ENCODE measurements at places on chromosomes 5 and 9.

DNA sequence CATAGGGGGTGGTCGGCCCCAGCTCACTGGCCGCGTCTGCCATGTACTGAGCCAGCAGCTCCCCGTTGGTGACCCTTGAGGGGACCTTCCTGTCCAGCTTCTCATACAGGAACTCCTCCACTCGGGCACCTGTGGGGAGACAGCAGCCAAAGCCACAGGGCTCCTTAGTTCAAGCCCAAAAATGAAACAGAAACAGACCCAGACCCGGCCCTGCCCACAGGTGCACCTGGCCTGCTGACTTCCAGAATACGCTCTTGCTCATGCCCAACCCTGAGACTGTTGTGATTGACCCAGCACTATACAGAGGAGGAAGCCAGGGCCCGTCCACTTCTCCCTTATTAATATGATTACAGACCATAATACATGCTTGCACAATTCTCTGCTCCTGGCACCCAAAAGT is 7.0 kb downstream of the SH3GLB2 start:
- DNase-seq, result no peak

DNA sequence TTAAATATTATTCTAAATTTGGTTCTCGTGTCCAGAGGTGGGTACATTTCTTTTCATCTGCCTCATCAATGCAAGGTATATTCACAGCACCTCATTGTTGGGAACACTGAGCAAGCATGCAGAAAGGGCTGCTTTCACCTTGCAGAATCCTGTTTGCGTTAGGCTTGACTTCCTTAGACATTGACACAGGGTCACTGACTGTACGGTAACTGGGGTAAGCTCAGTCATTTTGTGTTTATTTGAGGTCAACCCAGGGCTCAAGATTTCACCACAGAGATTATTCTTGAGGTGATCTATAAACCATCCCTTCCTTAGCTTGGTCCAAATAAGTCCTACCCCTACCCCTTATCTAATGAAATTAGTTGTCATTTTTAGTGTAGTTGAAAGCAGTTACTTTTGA is 1.7 kb upstream of the PTPDC1 start:
- no peak for DNase-seq

DNA sequence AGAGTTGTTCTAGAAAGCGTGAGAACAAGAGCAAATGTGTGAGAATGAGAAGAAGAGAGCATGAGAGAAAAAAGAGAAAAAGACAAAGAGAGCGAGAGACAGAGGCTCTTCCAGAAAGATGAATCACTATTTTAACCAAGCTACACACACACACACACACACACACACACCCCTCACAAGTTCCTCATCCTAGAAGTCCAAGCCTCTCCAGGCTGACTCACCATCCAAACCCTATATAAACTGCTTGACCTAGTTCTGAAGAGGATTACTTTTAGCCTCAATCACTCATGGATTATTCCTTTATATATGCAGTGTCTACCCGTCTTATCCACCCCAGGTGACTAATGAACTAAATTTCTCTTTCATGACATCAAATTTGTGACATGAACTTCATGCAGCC is 37.6 kb downstream of the C9orf57 start:
- DNase-seq, result no peak

GRCh38 chr9:124174433-124174832 is 83.3 kb upstream of the NEK6 start:
- DNase-seq, result no peak

DNA sequence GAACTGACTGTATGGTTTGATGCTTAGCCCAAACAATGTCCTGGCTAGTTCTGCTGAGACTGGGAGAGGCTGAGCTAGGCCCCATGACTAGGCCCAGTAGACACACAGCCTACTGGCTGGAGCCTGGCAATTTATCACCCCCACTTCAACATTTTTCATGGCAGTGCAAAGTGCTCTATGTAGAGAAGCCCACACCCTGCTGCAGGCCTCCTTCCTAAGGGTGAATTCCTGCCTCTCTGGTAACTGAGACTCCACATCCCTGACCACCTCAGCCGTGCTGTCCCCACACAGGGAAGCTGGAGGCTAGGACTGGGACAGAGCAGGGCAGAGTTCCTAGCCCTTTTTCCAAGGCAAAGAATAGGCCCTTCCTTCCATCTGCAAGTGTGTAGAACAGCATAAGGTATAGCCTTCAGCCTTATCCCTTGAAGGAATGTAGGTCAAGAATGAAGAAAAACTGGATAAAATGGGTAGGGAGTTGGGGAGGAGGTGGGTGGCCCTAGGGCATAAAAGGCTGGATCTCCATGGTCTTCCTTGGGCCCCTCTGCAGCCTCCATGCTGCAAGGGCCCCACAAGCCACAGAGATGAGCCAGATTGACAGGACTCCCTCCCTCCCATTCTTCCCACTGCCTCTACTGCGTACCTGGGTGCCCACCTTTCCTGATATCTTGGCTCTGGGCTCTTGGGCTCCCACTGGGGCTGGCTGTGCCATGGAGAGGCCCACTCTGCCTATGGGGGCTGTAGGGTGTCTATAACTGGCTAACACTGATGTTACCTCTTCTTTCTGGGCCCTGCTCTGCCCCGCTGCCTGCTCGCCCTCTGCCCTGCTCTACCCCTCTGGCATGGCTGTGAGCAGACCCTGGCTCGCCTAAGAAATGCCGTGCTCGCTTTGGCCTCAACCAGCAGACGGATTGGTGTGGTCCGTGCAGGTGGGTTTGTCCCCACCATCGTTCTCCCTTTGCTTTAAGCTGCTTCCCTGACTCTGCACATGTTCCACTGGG is 29.8 kb downstream of the TCF7 start:
- no peak for DNase-seq

- no peak for DNase-seq
Measured at GRCh38 chr9:36986468-36987408, 47.3 kb downstream of the PAX5 start.

DNA sequence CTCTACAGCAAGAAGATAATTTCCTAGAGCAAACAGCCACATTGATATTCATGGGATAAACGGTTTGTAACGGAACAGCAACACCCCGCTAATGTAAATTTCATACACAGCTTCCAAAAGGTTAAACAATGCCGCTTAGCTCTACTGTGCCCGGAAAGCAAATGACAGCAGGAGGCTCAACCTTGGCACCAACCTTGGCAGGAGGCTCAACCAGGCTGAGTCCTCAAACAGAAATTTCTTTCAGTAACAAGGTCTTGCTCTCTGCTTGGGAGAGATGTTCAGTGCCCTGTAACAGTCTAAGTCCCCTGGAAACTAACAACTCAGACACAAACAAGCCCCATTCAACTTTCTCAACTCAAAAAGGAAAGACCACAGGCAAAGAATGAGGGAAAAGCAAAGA is 11.1 kb upstream of the PPP1R2B start:
- no peak for DNase-seq

GRCh38 chr5:175677571-175677970 is 19.7 kb downstream of the HRH2 start:
- DNase-seq, result no peak

DNA sequence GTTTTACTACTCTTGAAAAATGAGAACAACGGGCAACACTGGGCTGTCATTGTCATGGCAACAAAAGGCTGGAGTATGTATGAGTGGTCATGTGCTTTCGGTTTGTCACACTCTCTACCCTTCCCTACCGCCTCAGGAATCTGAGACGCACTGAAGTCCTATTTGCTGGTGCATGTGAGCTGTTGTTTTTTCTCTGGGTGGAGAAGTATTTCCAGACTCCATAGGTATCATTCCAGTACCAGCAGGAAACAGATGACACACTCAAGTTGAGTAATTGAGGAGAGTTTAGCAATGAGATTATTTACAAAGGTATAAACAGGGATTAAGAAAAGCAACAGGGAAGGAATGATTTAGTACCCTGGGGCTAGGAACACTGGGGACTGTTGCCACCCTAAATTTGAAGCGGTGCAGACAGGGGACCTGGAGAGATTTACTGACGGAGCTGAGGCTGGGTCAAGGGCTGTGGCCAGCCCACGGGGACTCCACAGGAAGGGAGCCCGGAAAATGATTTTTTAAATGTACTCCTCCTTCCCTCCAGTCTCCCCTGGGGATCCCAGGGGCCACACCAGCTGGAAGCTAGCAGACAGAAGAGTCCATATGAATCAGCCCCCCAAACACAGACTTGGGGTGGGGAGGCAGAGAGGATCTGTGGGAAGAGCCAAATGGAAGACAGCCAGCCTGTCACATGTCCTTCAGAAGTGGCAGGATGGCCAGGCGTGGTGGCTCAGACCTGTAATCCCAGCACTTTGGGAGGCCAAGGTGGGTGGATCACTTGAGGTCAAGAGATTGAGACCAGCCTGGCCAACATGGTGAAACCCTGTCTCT is 13.2 kb upstream of the ZBTB43 start:
- no peak for DNase-seq

DNA sequence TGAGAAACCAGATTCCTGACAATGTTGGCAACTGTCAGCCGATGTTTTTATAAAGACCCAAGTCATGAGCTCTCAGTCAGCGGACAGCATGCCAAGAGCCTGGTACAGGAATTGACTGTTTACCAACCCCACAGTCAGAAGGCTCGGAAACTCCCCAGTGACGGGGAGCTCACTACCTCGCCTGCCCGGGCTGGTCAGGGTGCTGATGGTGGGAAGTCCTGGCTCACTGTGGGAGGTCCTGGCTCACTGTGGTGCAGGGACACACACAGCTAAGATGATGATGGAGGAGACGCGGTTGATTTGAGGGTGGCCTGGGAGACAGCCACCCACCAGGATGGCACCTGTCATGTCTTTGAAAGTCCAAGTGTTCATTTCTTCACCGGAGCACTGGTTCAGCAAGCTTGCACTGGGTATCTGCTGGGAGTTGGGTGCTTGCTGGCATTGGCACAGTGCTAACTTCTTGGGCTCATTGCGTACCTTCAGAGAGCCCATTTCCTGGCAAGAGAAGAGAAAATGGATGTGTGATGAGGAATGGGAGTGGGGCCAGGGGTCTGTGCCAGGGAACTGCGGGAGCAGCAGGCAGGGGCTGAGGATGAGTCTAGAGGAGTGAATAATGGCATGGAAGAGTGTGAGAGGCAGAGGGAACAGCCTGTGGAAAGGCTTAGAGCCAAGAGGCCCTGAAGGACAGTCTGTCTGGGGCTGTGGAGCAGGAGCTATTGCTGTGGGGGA is 15.3 kb downstream of the ASS1 start:
- DNase-seq, result no peak

DNA sequence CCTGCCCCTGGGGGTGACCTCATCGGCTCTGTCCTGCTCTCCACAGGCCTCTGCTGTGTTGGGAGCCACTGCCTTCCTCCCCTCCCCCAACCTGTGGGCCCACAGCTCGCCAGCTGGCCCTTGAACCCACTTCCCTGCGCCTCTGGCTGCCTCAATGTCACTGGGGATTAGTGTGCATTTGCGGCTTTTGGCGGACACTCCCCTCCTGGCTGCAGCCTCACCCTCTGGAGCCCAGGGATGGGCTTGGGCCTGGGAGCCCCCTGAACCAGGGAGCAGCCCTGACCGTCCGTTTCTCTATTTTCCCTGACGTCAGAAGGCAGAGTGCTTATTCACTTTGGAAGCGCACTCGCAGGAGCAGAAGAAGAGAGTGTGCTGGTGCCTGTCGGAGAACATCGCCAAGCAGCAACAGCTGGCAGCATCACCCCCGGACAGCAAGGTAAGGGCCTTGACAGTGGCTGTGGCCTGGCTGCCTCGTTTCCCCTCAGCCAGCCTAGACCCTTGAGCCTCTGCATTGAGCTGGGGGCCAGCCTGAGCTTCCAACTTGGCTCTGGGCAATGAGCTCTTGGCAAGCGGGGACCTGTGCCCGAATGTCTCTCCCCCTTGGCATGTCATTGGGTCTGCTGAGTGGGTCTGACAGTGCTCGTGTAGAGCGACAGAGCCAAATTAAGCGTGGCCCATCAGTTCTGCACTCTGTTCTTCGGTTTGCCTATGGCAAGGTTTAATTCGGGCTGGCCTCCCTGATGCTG is 73.1 kb downstream of the RGS3 start:
- no peak for DNase-seq

- no peak for DNase-seq
Measured at GRCh38 chr9:7592321-7593316, 207.0 kb downstream of the DMAC1 start.

- DNase-seq, result no peak
Measured at GRCh38 chr5:127025467-127025866, 4.9 kb downstream of the MARCHF3 start.

- no peak for DNase-seq
Measured at GRCh38 chr5:152125661-152126205, 201.1 kb upstream of the GLRA1 start.

DNA sequence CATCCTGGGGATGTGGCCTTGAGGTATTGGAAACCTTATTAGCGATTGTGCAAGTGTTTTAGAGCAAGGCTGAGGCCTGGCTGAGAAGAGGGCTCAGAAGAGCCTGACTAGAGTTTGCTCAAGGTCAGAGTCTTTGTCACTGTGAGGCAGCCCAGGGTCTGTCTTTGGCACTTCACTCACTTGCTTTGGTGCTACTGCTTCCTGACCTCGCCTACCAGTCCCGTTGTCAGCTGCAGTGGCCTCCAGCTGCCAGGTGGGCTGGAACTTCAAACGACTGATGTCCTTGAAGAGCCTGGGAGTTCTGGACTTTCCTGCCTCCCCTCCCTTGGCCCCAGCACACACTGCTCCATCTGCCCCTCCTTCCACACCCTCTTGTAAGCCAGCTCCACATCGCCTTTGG is 228.0 kb downstream of the SNX18 start:
- DNase-seq, result no peak

Measured in naive B cell (primary cell).